GM23248 (cell line): ENCODE measurements at places on chromosomes 13 and 19. TPM values are rescaled to one million over a fixed set of nuclear protein-coding genes. Genes with fewer than 3 reads are reported as not detected.

GRCh38 chr19:55137915-55138314, 11.1 kb downstream of the TNNT1 start:
- H3K27ac ChIP-seq, result no peak overlapping the region
- no peak for DNase-seq
- peaks cover 13% of the 10 kb centered on the region for H3K27me3 ChIP-seq
- no peak overlapping the region for H3K4me3 ChIP-seq
- no peaks in the 10 kb centered on the region for H3K4me1 ChIP-seq
- H3K36me3 ChIP-seq, result no peaks in the 10 kb centered on the region

- no peaks in the 10 kb centered on the region for H3K27me3 ChIP-seq
- H3K4me3 ChIP-seq, result no peak overlapping the region
- H3K4me1 ChIP-seq, result peaks cover 22% of the 10 kb centered on the region
- DNase-seq, result no peak
- no peak overlapping the region for H3K27ac ChIP-seq
- no peaks in the 10 kb centered on the region for H3K36me3 ChIP-seq
These were observed 941 bp upstream of the UHRF1 start for GRCh38 chr19:4908360-4908759.

The CAPN12 gene
- total RNA-seq, result 0.11 and 0.89 TPM in 2 replicates

The IGFL3 gene
- not detected in 2 replicates for total RNA-seq

DNA sequence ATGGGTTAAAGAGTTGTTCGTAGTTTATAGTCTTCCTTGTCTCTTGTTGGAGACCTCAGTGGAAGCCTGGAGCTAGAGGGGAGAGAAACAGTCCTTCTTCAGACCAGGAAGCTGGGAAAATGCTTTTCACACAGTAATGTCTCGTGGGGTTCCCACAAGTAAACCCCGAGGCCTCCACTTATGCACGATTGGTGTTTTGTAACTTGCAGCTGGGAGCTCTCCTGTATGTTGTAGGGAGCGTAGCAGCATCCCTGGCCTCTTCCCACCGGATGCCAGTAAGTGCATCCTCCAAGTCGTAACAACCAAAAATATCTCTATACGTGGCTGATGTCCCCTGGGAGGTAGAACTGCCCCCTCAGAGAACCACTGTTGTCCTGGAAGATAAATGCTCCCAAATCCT, 3.5 kb downstream of the CHAF1A start:
- no peaks in the 10 kb centered on the region for H3K27me3 ChIP-seq
- H3K4me1 ChIP-seq, result peaks cover 21% of the 10 kb centered on the region

The LACC1 gene
- total RNA-seq, result 8.2 and 21.2 TPM in 2 replicates
